ENCODE measurements at places on chromosomes 12 and 14.
A peak's percentile ranks its signal among the peaks of the same experiment; 100 is the strongest.

GRCh38 chr14:100165831-100166440 lies 6.5 kb upstream of the DEGS2 start:
- no peak for DNase-seq

GRCh38 chr14:71202881-71203280 lies 295.6 kb downstream of the PCNX1 start:
- no peak for DNase-seq

DNA sequence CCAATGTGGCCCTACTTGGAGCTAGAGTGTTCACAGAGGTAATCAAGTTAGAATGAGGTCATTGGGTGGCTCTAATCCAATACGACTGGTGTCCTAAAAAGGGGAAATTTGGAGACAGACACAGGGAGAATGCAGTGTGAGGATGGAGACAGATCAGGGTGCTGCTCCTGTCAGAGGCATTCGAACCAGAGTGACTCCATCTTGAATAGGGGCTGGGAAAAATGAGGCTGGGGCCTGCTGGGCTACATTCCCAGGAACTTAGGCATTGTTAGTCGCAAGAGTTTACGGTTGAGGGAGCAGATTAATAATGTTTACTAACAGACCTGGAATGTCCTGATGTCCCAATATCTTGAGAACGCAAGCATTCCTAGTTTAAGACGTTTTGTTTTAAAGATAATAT lies 20.2 kb downstream of the TNFAIP2 start:
- DNase-seq = no peak

DNA sequence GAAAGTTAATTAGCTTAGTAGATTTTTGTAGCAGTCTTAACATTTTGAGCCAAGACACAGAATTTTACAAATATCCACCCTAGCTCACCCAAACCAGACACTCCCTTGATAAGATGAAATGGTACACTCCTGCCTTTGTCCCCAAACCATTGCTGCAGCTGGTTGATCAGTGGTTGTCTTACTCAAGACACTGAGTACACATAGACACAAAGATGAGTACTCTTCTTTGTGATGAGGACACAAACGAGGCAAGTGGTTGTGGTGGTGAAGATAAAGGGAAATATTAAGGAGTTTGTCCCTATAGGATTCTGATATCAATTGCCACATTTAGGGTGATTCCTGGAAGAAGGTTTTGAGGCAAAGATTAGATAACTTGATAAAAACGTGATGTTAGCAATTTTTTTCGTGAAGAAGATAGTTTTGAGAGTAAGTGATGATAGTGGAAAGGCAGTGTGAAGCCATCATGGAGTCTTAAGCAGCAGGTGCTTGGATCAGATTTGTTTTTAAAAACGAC lies 21.4 kb upstream of the ATP2B1 start:
- no peak for DNase-seq

- no peak for DNase-seq
Observed at GRCh38 chr14:77470224-77470870, 12.5 kb downstream of the AHSA1 start.

GRCh38 chr14:42626986-42627385 lies 1020.3 kb downstream of the LRFN5 start:
- DNase-seq = no peak

DNA sequence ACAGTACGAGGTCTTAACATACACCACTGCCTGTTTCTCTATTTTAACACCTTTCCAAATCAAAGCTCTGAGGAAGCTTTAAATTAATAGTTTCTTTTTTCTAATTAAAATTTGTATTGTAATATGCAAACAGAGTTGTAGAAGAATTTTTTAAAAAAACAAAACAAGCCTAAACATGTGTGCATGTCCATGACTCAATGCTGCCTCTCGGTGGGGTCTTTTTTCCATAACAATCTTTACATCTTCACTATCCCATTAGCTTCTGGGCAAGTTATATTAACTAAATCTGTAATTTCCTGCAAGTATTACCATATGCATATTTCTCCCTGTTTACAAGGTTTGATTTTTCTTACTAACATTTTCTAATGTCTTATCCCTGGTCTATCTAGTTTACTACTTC lies 143.9 kb upstream of the NAV3 start:
- no peak for DNase-seq

DNA sequence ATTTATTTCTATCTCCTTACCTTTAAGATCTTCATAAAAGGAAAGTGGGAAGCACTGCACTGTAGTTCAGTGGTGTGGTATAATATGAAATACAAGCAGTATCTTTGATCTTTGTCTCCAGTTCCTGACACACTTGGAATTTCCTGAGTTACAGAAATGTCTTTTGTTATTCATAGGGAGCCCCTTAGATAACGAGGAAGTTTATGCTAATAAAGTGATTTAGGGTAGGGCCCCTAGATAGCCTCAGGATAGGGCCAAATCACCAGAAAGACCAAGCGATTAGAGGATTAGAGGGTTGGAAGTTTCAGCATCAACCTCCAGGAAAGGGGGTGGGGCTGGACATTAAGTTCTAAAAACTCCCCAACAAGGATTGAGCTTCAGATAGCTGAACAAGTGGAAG lies 29.9 kb upstream of the DDHD1 start:
- no peak for DNase-seq

GRCh38 chr14:29821661-29822429 lies 105.8 kb downstream of the PRKD1 start:
- DNase-seq = no peak

- DNase-seq = peak; percentile 69
Observed at GRCh38 chr12:4164559-4165558, 108.7 kb upstream of the CCND2 start.

DNA sequence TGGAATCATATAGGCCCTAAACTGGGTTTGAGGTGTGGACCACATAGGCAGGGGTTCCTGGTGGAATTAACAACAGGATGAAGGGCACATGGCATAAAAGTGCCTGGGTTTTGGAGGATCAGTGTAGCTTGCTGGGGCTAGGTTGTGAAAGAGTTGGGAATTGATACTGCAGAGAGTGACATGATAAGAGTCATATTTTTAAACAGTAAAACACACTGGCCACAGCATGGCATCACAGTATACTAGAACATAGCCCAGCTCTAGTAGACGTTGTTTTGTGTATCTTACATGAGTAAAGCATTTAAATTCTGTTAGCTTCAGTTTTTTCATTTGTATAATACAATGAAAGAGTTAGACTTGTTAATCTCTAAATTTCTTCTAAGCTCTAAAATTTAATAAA lies 102.0 kb downstream of the POLR3B start:
- no peak for DNase-seq

GRCh38 chr14:105047283-105048016 lies 17.8 kb downstream of the GPR132 start:
- no peak for DNase-seq

GRCh38 chr12:13573698-13574321 lies 377.3 kb downstream of the EMP1 start:
- DNase-seq = peak; percentile 57

DNA sequence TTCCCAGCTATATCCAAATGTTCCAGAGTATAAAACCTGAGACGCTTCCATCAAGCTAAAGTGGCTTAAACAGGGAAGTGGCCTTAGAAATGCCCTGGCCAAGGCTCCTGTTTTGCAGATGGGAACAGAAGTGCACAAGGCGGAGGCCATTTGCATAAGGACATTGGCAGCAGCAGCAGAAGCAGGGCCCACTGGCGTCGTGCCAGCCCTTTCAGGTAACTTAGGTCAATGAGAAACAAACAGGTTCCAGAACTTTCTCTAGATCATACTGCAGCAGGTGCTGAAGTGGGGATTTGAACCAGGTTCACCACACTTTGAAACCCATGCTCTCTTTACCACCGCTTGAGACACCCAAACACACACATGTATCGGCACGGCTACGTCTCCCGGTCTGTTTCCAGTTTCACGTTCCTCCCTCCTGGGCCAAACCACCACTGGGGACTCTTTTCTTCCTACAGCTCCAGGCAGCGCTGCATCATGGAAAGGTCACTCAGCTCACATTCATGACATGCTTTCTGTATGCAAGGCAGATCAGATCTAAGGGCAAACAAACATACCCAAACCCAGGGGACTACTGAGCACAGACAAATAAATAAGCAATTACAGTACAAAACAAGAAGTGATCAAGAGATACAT lies 46.0 kb upstream of the PLEKHG6 start:
- no peak for DNase-seq

GRCh38 chr14:105413544-105413886 lies 6.1 kb upstream of the MTA1 start:
- no peak for DNase-seq

- DNase-seq = no peak
Observed at GRCh38 chr12:11651785-11652184, 2.3 kb downstream of the ETV6 start.

GRCh38 chr12:68178184-68178583 lies 18.6 kb upstream of the IFNG start:
- DNase-seq = no peak

- DNase-seq = no peak
Observed at GRCh38 chr14:52974406-52974805, 23.6 kb upstream of the FERMT2 start.

GRCh38 chr14:100032738-100033137 lies 32.5 kb upstream of the EVL start:
- no peak for DNase-seq

All from AG08396 (cell line).